HEK293T (cell line): ENCODE measurements at places on chromosomes 6 and 20.

- DNase-seq, result no peak
Measured at GRCh38 chr20:4029505-4030467, 14.4 kb upstream of the RNF24 start.

- DNase-seq, result no peak
Measured at GRCh38 chr20:4782378-4782772, 60.7 kb downstream of the PRND start.

DNA sequence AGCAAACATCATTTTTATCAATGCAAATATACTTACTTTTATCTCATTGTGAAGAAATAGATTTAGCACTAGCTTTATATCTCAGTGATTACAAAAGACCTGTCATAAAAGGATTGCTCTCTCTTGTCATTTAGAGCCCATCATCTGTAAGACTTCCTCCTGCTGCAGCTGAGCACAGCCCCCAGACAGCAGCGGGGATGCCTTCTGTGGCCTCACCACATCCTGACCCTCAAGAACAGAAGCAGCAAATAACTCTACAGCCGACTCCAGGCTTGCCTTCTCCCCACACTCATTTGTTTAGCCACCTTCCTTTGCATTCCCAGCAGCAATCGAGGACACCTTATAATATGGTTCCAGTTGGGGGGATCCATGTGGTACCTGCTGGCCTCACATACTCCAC is 127.0 kb upstream of the EDN1 start:
- no peak for DNase-seq

- no peak for DNase-seq
Measured at GRCh38 chr20:2195614-2196013, 94.0 kb downstream of the STK35 start.

DNA sequence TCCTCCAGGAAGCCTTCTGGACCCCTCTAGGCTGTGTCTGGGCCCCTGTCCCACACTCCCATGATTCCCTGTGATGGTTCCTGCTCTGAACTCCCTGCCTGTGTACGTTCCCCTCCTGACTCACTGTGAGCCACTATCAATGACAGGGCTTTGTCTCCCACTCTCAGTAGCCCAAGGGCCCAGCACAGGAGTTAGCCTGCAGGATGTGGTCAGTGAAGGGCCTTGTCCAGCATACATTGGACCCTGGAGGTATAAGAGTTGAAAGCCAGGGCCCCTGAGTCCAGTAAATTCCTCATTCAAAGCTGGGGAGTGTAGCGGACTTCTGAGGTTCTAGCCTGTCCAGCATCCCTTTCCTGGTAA is 19.0 kb downstream of the ZBP1 start:
- DNase-seq, result no peak

- no peak for DNase-seq
Measured at GRCh38 chr6:157376706-157377230, 4.2 kb upstream of the ZDHHC14 start.

DNA sequence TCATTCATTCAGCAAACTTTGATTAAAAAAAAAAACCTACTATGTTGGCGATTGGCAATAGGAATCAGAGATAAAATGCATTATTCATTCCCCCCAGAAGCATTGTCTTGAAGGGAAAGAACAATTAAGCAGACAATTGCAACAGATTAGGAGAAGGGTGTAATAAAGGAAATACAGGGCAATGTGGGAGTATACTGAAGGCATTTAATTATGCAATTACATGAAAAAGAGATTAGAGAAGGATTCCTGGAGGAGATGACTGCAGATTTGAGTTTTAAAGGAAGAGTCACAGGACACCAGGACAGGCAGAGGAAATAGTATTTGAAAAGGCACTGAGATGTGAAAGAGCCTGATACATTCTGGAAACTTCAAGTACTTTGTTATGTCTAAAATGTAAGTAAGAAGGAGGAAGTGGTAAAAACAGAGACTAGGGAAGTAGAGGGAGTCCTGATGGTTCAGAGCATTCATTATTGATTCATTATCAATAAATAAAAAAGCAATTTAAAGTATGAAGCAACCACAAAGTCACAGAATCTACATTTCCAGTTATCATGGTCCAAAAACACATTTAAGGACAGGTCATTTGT is 43.7 kb downstream of the THEMIS start:
- DNase-seq, result no peak

DNA sequence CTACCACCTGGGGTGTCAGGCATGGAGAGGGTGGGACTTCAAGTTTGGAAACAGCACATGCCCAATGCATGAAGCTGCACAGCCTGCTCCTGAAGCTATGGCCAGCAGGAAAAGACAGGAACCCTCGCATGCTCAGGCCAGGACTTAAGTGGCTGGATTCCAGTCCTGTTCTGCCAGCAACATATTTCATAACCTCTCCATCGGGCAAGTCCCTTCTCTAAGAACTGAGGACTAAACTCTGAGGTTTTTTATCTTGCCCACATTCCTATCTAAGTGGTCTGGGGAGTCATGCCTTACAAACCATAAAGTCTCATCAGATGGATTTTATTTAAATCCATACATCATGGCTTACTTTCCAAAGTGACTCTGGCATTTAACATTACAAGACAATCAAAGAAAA is 27.5 kb upstream of the AGPAT4 start:
- no peak for DNase-seq

GRCh38 chr20:13412806-13413445 is 191.9 kb downstream of the ISM1 start:
- DNase-seq, result no peak

DNA sequence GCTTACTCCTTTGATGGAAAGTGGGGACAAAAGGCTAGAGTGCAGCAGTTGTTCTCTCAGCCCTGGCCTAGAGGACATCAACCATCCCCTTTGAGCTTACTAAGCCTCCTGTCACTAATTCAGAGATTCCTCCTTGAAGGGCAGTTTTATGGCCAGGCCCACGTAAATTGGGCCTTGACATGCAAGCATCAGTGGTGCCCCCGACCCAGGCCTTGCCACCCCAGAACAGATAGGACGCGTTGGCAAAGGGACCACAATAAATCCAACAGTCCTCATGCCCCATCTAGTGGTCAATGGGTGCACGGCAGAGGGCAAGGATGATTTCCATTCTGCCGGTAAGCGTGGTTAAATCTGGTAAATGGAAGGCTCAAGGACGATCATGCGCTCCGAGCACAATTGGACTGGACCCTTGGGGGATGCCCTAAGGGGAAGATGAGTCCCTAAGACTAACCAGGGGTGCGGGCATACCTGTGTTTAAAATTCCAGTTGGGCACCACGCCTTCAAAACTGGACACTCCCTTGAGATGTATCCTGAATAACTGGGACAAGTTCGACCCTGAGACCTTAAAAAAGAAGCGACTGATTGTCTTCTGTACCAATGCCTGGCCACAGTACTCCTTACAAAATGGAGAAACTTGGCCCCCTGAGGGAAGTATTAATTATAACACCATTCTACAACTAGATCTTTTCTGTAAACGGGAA is 32.6 kb downstream of the CEP85L start:
- DNase-seq, result peak; percentile 72

DNA sequence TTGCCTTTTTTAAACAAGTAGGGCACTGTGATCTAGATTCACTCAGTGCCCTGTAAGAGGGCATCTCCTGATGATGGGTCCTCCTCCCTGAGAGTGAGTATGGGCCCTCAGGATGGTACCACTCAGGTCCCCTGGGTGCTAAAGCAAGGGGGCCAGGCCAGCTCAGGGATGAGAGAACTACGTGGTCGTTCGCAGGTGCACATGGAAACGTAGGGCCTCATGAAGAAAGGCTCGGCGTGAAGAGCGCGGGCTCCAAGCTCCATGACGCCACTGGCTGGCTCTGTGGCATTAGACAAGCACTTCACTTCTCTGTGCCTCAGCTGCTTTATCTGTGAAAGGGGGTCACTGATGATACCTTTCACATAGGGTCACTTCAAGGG is 50.7 kb downstream of the SYNJ2 start:
- DNase-seq, result no peak

DNA sequence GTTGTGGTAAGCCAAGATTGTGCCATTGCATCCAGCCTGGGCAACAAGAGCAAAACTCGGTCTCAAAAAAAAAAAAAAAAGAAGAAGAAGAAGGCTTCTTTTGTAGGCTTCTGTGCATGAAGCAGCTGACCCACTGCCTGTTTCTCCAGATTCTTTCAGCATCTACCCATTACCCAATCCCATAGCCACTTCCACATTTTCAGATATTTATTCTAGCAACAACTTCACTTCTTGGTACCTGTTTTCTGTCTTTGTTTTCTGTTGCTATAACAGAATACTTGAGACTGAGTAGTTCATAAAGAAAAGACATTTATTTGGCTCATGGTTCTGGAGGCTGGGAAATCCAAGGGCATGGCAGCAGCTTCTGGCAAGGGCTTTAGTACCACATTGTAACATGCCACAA is 95.3 kb upstream of the SGK1 start:
- DNase-seq, result no peak

DNA sequence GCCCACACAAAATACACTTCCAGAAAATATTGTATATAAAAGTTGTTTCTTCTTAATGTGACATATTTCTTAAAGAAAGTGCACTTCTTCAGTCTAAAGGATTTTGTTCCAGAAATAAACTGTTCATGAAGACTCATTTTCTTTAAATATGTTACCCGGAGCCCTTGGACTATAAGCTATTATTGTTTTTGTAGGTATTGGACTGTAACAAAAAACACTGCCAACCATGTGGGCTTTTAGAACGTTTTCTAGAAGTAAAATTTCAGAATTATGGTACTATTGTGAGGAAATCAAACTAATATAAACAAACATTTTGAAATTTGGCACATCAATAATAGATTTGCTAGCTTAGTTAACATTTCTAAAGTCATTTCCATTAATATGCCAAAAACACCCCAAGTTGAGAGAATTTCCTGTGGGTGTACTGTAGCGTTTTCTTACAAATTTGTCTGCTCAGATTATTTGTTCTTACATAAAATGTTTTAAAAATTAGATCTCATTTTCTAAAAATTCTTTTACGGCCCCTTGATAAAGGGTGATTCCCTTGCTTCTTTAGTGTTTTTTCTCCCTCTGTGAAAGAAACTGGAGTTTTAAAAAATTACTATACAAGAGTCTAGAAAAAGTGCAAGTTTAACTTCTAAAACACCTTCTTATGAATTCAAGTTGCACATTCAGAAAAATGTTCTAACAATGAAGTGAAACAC is 3.4 kb downstream of the NKX2-4 start:
- no peak for DNase-seq

DNA sequence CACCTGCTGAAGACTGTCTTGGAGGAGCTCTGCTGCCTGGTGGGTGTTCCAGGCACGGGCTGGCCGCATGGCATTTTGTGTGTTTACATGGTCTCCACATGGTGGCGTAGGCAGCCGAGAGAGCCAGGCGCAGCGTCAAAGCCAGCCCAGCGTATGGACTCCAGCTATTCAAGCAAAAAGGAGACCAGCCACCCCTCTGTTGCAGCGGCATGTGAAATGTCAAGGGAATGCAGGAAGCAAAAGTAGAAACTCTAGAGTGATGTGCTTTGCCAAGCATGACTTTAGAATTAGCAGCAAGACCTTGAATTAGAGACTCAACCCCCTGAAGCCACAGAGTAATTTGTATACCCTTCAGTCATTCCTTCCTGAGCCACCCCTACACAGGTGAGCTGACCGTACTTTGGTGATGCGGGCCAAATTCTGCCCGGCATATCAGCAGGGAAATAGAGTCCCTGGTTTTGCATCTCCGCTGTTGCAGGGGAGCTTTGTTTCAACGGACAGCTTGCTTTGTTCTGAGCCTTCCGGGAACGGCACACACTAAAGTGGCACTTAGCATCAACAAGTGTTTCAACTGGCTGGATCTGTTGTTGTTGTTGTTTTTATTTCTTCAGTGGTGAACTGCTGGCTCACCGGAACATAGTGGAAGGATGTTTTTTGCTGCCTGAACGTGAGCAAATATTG is 48.5 kb downstream of the FNDC1 start:
- peak; percentile 56 for DNase-seq

DNA sequence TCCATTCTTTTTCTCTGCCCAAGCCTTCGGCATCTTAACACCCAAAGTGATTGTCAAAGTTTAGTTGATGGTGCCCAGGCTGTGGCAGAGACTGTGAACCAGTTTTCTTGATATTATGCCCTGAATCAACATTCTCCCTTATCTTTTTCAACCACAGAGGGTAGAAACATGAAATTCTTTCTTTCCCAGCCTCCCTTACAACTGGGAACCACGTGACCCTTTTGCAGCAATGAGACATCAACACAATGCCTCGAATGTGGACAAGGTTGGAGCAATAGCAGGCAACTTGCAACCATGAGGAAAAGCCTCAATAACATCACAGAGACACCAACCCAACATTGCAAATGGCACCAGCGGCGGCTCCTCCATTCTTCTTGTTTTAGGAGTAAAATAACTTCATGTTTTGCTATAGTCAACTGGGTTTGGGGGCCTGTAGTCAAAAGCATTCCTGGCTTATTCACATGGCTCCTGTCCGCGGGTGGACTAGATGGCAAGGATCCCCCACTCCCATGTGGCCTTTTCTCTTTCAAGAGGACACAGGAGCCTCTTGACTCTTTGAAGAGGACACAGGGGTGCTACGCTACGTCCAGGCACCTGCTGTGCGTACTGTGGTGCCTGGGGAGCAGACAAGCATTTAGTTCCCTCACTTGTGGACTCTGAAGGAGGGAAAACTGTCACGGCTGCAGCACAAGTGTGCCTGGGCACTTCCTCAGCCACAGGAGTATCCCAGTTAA is 90.5 kb downstream of the NOL4L start:
- DNase-seq, result no peak

DNA sequence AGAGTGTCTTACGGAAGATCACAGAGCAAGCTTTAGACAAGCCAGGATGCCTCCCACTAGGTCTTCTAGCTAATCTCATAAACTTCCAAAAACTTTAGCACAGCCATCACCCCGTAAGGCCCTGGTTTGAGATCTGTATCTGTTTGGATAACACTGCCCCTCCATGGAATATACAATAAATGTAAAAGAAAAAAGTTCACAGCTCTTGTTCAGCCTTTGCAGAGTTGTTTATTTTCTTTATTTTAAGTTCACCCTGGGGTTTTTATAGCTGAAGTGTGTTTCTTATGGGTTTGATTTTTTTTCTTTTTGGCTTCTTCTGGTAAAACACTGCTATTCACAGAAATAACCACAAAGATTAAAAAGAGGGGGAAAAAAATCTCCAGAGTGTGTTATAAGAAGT is 125.6 kb downstream of the EYA2 start:
- no peak for DNase-seq

- DNase-seq, result no peak
Measured at GRCh38 chr6:107360476-107360875, 98.9 kb downstream of the PDSS2 start.

DNA sequence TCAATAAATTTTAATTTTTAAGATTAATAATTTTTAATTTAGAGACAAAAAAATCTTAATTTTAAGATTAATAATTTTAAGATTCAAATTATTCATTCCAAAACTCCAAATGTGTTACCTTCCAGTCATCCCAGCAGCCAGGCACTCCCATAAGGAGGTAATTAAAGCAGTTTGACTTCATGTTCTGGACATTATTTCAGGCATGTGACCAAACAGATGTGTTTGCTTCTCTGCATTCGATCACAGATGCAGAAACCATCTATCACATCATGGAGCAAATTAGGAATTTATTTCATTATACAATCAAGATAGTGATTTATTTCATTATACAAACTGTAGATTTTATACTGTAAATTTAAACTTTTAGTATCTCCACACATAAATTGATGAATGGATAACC is 150.3 kb downstream of the AKAP7 start:
- no peak for DNase-seq

- no peak for DNase-seq
Measured at GRCh38 chr20:23047738-23048214, 1.7 kb downstream of the THBD start.
